Activated CD4-positive, alpha-beta memory T cell treated with anti-CD3 and anti-CD28 coated beads for 36 hours (primary cell): ENCODE measurements at places on chromosomes 6 and 20. TPM values are rescaled to one million over a fixed set of nuclear protein-coding genes. Genes with fewer than 3 reads are reported as not detected.

The TBC1D22B gene
- 15.7 TPM for total RNA-seq

The ATAT1 gene
- total RNA-seq = 7.6 TPM

DNA sequence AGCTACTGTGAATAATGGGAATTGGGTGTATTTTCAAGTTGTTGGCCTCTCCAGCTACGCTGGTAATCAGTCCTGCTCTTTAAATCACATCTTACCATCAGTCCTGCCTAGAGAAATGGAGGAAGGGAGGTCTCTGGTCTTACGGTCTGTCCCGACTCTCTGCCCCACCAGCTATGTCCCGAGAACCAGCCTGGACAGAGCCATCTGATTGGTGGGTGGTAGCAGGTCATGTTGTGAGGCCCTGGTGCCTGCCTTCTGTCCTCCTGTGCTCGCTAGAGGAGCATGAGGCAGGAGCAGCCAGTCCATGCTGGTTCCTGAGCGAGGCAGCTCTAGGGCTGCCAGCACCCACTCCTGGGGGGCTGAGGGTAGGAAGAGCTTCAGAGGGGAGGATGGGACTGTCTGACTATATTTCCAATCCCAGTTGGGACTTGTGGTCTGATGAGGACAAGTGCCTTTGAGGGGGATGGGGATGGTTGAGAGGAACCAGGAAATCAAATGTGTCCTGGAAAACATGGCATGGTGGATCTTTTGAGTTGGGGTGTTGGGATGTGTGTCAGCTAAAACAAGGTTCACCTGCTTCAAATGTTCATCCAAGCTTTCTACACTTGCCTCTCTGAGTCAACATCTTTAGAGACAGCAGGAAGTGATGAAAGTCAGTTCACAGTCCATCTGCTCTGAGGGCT is 33.0 kb downstream of the SYNJ2 start:
- peaks cover 3% of the 10 kb centered on the region for H3K36me3 ChIP-seq
- peaks cover 48% of the 10 kb centered on the region for H3K4me1 ChIP-seq
- H3K27ac ChIP-seq = peak overlapping the region; percentile 77
- no peak for DNase-seq

The DEFB124 gene
- not detected for total RNA-seq

GRCh38 chr6:53922539-53922981 is 127.8 kb downstream of the LRRC1 start:
- no peaks in the 10 kb centered on the region for H3K27me3 ChIP-seq
- no peaks in the 10 kb centered on the region for H3K4me1 ChIP-seq
- H3K36me3 ChIP-seq = peaks cover 9% of the 10 kb centered on the region

DNA sequence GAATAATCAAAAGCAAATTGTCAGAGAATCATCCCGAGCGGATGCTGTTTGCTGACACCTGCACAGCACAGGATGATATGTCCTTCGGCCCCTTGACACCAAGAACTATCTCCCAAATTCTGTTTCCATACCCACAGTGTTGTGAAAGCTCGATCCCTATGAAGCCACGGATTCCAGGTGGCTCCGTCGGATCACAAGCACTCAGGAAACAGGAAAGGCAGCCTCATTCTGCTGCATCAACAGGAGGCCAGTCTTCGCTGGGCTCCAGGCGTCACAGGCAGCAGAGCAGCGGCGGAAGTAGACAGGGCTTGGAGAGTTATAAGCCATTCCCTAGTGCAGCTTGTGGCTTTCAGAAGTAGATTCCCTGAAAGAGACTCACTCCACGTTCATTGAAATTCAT is 342.3 kb downstream of the C6orf118 start:
- no peaks in the 10 kb centered on the region for H3K36me3 ChIP-seq
- no peak overlapping the region for H3K27ac ChIP-seq

DNA sequence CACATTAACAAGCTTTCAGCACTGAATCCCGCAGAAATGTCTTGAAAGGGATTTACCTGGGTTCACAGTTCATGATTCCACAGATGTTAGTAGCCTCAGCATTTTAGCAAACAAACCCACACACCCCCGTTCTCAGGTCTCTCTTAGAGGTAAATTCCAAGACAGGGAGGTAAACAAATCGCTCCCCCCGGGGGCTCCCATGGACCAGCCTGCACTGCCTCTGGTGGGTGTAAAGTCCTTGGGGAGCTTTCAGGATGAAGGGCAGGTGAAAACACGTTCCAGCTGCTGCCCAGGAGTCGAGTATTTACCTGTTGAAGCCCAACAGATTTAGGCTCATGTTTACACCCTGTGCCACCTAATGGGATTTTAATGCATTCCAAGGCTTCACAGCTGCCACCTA is 187.0 kb upstream of the FOXQ1 start:
- peaks cover 3% of the 10 kb centered on the region for H3K4me1 ChIP-seq
- H3K27me3 ChIP-seq = peaks cover 4% of the 10 kb centered on the region
- DNase-seq = no peak
- H3K4me3 ChIP-seq = no peak overlapping the region

The FOXA2 gene
- total RNA-seq = not detected

The BMP5 gene
- not detected for total RNA-seq

GRCh38 chr6:136191606-136192312 is 58.4 kb downstream of the MTFR2 start:
- peaks cover 6% of the 10 kb centered on the region for H3K27me3 ChIP-seq
- H3K36me3 ChIP-seq = no peaks in the 10 kb centered on the region
- DNase-seq = no peak
- no peak overlapping the region for H3K4me3 ChIP-seq
- no peaks in the 10 kb centered on the region for H3K4me1 ChIP-seq

DNA sequence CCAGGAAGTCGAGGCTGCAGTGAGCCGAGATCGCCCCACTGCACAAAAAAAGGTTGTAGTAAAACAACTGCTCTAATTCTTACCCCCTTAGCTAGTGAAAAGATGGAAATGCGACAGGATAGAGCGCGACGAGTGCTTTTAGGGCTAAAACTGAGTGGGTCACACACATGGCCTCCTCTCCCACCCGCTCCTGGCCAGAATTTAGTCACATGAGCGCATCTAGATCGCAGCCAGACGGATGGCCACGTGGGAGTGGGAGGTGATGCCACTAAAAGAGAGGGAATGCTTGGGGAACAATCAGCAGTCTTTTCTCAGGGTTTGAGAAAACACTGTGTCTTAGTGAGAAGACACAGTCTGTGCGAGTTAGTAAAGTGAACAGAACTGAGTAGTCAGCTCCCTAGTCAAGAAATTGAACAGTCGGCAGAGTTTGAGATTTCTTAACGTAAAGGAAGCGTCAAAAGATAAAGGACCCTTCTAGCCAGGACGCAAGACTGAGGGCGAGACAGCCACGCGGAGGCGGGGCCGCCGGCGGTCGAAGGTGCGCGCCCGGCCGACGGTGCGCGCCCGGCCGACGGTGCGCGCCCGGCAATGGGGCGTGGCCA is 664 bp upstream of the ACTR5 start:
- H3K36me3 ChIP-seq = peaks cover 9% of the 10 kb centered on the region
- H3K4me1 ChIP-seq = peaks cover 26% of the 10 kb centered on the region
- DNase-seq = no peak
- peak overlapping the region; percentile 91 for H3K4me3 ChIP-seq
- H3K27ac ChIP-seq = peak overlapping the region; percentile 92
